ENCODE measurements at places on chromosomes 4 and X.

DNA sequence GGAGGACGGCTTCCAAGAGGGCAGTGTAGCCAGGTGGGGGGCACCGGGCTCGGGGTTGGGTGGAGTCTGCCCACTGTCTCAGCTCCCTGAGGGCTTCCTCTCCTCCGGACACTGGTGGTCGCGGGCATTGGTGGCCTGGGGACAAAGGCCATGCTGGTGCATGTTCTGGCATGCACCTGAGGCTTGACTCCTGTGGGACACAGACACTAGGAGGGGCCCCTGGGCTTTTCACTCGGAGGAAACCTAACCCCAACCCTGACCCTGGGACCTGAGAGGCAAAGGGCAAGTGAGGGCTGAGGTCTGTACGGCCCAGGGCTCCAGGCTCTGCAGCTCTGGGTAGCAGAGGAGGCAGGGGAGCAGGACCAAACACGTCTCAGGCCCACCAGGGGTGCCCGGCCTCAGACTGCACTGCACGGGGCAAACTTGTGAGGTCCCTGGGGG is 22.3 kb upstream of the FGFR3 start:
- no peak for DNase-seq

DNA sequence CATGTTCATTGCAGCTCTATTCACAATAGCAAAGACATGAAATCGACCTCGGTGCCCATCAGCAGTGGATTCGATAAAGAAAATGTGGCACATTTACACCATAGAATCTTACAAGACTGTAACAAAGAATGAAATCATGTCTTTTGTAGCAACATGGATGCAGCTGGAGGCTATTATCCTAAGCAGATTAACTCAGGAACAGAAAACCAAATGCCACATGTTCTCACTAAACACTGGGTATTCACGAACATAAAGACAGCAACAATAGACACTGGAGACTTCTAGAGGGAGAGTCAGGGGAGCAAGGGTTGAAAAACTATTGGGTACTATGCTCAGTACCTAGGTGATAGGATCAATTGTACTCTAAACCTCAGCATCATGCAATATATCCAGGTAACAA is 180.5 kb downstream of the PPP1R2C start:
- DNase-seq, result no peak

- no peak for DNase-seq
Observed at GRCh38 chr4:96744676-96745075, 904.8 kb downstream of the PDHA2 start.

DNA sequence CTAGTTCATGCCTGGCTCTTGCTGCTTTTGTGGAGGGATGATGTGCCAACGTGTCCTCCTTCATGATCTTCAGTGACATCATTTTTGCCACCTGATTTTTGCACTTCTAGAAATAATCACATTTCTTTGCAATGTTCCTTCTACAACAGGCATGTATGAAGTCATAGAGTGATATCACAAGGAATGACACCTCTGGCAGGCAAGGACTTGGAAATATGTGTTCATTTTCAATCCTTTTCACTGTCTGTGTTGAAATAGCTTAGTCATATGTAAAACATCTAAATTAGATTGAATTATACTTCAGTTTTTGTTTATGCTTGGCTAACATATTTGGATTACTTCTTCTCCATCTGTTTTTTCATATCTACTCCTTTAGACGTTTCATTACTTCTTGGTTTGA is 221.2 kb upstream of the STK26 start:
- DNase-seq, result no peak

DNA sequence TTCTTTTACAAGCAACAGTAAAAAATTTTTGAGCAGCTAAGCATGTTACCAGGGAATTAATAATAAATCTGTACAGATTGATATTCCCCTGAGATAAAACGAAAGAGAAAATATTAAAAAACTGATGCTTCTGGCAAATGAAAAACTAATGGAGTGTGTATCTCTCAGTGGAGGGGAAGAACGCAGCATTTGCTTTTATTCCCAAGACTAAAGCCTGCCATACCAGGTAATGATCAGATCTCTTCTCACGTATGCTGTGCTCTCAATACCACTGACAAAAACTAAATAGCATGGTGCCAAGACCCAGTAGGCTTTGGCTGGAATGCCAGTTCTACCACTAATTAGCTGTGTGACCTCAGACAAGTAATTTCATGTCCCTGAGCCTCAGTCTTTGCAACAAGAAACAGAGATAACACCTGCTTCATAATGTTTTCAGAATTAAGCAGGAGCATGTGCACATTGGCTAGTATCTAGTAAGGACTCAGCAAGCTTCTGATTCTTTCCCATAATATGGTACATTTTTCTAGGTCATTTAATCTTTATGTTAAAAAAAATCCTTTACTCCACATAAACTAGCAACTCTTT is 179.6 kb downstream of the CENPC start:
- DNase-seq, result no peak

- DNase-seq, result no peak
Observed at GRCh38 chr4:21790438-21791029, 158.0 kb downstream of the KCNIP4 start.

GRCh38 chr4:53199356-53199755 is 166.5 kb downstream of the SCFD2 start:
- no peak for DNase-seq

DNA sequence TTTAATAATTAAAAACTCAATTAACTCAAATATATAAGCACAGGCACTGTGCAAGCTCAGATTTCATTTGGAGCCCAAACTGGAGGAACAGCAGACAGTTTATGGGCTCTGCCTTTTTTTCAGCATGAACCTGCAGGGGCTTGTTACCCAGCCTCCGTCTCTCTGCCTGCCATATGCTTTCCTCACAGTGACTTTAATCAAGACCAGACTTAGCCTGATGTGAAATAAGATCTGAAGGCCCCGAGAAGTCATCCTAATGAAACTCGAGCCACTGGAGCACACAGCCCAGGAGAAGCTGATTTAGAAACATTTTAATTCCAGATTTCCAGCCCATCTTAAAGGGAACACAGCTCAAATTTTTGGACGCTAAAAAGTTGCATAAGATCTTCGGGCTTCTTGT is 55.6 kb downstream of the SPATA18 start:
- DNase-seq, result no peak
